Fibroblast of skin of right biceps (primary cell): ENCODE measurements at places on chromosomes 5 and 9.

- no peak for DNase-seq
Measured at GRCh38 chr9:133144904-133145851, 18.5 kb downstream of the GBGT1 start.

- DNase-seq: no peak
Measured at GRCh38 chr9:136784249-136784996, 6.7 kb upstream of the TMEM141 start.

- no peak for DNase-seq
Measured at GRCh38 chr9:13899924-13900323, 414.0 kb downstream of the NFIB start.

DNA sequence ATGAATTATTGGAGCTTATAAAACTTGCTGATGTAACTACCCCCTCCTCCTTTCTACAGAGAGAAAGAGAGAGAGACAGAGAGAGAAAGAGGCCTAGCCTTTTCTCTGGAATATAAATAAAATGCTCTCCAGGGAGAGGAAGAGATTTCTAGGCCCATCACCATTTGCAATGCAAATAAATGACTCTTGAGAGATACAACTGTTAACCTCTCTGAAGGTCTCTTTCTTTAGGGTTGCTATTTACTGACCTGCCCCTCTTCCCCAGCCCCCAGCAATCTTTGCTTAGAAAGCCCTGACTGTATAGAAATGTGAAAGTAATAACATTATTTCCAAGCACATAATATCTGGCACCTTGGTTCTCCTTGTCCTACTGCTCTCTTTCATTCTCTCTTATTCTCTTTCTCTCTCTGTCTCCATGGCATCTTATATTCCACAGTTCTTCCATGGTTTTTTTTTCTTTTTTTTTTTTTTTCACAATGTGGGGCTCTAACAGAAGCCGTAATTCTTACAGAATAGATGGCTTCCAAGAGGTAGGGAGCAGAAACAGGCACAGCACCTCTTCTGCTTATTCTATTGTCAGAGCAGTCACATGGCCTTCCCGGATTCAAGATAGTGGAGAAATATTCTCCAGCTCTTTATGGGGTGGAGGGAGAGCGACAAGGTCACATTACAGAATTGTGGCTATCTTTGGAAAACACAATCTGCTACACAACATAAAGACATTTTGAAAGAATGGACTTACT lies 1087.9 kb upstream of the NUDT12 start:
- DNase-seq: no peak

DNA sequence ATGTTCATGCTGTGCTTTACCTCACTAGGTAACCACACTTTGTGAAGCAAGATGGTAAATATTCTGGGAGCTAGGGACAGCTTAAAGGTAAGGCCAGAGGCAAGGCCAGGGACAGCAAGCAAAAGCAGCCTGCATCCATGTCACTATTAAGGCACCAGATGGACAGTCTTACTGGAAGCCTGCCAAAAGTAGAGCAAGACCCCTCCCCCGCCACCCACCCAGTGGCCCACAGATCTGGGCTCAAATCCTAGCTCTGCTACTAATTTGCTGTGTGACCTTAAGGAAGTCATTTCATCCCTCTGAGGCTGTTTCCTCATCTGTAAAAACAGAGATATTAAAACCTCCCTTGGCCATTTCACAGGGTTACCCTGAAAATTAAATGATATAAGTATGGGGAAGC lies 13.2 kb upstream of the ERMP1 start:
- DNase-seq: no peak

DNA sequence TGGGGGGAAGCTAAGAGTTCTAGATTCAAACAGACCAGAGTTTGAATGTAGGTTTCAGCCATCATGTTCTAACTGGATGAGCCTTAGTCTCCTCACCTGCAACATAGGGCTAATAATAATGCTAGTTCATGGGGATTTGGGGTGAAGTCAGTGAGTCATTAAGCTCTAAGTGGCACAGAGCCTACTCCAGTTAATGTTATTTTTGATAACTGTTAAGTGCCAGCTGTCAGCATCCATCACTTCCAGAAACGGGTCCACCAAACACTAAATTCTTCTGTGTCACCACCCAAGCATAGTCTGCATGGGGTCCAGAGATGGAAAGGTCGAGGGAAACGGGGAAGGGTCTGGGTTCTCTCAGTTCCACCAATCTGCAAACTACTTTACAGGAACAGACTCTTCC lies 1.8 kb upstream of the TSC1 start:
- no peak for DNase-seq

DNA sequence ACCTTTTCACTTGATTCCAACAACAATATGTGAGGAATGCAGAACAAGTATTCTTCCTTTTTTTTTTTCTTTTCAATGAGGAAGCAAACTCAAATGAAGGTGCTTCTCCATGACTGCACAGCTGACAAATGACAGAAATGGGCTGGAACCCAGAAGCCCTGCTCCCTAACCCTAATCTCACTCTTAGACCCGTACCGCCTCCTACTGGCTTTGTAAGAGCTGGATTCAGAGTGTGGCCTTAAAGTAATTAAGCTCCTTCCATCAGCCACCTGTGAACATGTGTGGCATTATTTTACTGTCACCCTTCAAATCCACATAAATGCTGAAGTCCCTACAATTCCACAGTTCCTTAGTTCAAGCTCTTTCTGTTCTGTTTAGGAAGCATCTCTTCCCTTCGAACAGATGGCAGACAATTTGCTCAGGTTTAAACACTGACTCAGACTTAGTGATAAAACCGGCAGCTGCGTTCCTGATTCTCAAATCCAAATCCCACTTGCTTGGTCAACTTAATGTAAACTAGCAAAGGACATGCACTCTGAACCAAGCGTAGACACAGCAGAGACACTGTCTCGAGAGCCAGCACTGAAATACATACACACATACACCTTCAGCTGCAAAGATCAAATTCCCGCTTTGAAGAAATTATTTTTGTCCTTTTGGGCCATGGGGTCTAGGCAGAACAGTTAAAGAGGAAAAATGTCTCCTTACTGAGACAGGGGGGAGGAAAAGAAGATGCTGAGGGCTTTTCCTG lies 316.7 kb upstream of the TLE4 start:
- DNase-seq: no peak

- peak; percentile 57 for DNase-seq
Measured at GRCh38 chr5:60507687-60508086, 192.3 kb downstream of the DEPDC1B start.

GRCh38 chr5:76553251-76553650 lies 70.0 kb downstream of the F2RL2 start:
- DNase-seq: no peak
